Neural progenitor cell (in vitro differentiated cells): ENCODE measurements at places on chromosomes 2 and 18.

DNA sequence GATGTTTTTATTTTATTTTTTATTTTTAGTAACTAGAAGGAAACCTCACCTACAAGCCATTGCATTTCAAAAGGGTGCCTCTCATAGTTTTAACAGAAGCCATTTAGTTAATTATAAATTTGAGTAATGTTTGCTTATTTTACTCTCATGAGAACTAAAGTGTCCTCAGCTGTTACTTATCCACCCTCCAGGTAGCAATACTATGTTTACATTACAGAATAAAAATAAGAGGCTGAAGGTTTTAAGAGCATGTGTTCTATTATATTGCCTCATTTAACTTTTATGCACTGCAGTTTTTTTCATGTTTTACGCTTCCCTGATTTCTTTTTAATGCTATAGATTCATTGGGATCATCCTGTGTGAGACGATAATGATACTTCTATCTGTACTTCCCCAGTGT, 235.5 kb downstream of the THSD7B start:
- DNase-seq = no peak

GRCh38 chr2:239061824-239062570, 214.1 kb downstream of the TWIST2 start:
- DNase-seq = no peak

DNA sequence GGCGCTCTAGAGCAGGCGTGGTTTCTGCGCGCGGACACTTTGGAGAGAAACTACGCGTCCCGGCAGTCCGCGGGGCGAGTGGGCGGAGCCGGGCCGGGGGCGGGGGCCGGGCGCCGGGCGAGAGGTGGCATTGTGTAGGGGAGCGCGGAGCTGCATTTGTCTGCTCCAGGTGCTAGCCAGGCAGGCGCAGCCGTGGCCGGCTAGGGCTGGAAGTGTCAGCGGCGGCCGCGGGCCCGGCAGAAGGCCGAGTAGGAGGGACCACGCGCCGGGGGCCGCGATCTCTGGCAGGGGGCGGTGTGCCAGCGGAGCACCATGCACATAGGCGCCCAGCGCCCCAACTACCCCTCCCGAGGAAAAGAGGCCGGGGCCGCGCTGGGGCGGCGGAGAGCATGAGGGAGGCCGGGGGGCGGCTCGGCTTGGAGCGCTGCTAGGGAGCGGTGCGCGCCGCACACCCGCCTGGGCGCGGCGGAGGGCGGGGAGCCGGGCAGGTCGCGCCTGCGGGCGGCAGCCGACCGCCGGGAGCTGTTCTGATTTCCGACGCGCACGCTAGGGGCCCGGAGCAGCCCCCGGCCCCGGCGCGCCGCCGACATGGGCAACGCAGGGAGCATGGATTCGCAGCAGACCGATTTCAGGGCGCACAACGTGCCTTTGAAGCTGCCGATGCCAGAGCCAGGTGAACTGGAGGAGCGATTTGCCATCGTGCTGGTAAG, at the start of gene FMNL2:
FMNL2 (plus strand) TSS at position 159 of the 710 bp plus-strand sequence.
- peak; percentile 95 for DNase-seq

DNA sequence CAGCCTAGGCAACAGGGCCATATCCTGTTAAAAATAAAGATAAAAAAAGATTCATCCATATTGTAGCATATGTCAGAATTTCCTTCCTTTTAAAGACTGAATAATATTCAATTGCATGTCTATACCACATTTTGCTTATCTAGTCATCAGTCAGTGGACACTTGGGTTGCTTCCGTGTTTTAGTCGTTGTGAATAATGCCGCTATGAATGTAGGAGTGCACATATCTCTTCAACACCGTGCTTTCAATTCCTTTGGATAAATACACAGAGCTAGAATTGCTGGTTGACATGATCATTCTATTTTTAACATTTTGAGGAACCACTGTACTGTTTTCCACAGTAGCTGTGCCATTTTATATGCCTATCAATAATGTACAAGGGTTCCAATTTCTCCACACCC, 14.0 kb upstream of the PLB1 start:
- no peak for DNase-seq

DNA sequence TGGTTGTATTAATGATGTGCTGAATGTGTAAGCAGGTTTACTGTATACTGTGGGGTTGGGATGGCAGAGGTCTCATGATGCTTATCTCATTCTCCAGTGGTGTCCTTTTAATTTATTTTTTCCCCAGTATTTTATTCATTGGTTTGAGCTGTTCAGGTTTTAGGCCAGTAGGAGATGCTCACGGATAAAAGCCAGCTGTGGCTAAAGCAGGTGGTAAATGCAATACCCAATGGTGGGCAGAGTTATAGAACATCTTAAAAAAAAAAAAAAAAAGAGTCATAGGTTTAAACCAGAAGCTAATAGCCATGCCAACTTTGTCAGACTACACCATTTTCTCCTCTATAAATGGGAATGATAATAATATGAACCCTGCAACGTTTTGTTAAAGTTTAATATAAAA, 57.8 kb upstream of the NEUROD1 start:
- peak; percentile 18 for DNase-seq

DNA sequence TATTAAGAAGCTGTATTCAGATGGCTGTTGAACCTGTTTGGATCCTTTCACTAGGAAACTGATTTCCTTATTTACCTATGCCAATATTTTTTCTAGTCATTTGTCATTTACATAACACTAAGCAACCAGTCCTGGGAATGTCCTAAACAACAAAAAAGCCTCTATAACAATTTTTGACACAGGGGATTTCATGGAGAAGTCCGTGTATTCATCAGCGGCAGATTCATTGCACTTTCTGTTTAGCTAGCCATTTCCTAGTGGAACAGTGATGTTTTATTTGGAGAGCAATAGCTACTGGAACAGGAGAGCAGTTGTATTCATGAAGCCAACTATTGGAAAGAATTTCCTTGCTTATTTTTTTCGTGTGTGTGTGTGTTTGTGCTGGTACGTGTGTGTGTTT, 604.3 kb upstream of the POU3F3 start:
- DNase-seq = no peak

GRCh38 chr2:66488946-66489345, 54.0 kb downstream of the MEIS1 start:
- DNase-seq = peak; percentile 63

DNA sequence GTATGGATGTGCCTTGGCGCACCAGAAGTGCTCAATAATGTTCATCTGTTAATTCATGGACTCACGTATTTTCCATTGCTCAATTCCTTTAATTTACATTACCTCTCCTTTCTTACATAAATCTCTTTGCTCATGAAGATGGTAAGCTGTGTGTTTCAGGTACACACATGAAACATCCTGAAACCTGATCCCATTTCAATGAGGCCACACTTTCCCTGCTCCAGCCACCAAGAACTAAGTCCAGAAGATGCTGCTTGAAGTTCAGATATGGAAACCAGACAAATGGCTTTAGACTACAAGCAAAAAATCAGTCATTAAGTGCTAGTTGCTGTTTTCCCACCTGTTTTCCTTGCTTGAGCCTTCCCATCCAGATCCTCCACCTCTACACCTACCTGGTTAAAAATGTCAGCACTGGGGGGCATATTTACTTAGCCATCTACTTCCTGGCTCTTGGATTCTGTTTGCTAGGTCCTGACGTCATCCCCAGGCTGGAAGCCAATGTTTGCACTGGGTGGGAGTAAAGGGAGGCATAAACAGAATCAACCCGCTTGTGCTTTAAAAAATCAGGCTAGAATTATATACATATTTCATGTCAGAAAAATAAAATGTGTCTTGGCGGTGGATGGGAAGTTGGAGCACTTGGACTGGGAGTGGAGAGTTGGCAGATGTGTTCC, 309.7 kb downstream of the OSR1 start:
- DNase-seq = no peak

GRCh38 chr2:175523001-175523400, 341.5 kb upstream of the ATP5MC3 start:
- no peak for DNase-seq

GRCh38 chr2:162928356-162928755, 89.8 kb upstream of the KCNH7 start:
- no peak for DNase-seq

DNA sequence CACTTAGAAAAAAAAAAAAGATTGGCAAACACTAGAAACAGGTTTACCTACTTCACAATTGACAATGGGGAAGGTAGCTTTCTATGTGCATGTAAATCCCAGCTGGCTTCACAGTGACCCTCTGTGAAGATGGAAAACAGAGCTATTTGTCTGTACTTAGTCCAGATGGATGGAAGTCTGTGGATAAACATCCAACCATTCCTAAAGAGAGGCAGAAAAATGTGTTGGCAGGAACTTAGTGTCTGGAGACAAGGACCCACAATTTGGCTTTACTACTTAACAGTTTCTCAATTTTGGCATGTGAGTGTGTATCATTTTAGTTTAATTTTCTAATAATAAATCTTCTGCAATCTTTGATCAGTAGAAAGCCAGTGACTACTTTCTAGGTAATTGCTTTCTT, 154.4 kb downstream of the RAD51AP2 start:
- no peak for DNase-seq

DNA sequence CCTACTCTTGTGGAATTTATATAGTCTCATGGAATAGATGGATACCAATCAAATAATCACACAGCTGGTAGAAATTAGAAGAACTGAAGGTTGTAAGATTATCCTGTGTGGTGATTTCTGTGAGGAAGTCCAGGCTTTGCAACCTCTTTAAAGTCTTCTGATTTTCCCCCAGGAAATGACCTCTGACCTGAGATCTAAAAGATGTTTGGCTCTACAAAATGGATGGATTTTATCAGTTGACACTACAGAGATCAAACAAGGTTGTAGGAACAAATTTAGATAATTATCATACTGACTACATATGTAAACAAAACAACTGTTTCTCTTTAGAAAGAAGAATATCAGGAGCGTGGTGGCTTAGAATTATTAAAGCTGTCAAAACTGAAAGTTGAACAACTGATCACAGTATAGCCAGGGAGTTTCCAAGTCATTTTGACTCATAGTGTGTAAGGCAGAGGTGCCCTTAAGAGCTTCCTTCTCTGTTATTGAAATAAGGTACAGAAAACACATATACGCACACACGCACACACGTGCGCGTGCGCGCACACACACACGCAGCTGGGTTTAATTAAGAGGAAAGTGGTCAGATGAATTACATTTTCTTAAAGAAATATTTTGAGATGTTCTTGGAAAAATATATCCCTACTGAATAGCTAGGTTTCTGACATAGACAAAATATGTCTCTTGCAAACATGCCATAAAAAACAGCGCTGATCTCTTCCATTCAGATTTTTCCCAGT, 35.5 kb upstream of the PELI1 start:
- no peak for DNase-seq

- DNase-seq = peak; percentile 41
Measured at GRCh38 chr18:43705850-43706249, 428.6 kb upstream of the SYT4 start.

DNA sequence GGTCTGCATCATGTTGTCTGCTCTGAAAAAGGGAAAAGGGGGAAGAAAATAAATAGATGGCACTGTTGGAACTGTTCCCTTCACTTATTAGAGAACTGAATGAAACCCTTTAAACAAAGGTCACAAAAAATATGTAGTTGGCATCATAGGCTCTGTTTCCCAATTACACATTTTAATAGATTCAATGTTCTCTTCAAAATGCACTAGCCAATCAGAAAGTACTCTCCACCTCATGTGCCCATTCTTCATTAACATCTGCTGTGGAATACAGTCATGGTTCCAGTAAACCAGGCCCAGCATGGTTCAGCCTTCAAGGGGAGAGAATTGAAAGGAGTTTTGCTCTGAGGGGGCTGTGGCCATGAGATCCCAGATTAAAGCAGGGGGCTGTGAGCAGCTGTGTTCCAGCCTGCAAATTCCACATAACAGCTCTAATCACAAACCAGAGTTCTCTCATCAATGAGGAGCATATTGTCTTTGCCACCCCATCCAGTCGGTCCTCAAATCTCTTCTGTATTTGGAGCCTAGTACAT, 165.9 kb upstream of the CREB1 start:
- DNase-seq = no peak
